ENCODE measurements at places on chromosomes 3 and 15. TPM values are rescaled to one million over a fixed set of nuclear protein-coding genes. Genes with fewer than 3 reads are reported as not detected.
A peak's percentile ranks its signal among the peaks of the same experiment; 100 is the strongest.

GRCh38 chr3:16932877-16933276 is 48.1 kb downstream of the PLCL2 start:
- H3K27me3 ChIP-seq, result no peaks in the 10 kb centered on the region
- no peaks in the 10 kb centered on the region for H3K36me3 ChIP-seq
- DNase-seq, result no peak
- no peak overlapping the region for H3K27ac ChIP-seq

GRCh38 chr3:98026425-98027084 is 8.6 kb downstream of the GABRR3 start:
- no peaks in the 10 kb centered on the region for H3K27me3 ChIP-seq
- H3K36me3 ChIP-seq, result no peaks in the 10 kb centered on the region
- H3K27ac ChIP-seq, result no peak overlapping the region

TM6SF1 gene
- total RNA-seq, result not detected

DNA sequence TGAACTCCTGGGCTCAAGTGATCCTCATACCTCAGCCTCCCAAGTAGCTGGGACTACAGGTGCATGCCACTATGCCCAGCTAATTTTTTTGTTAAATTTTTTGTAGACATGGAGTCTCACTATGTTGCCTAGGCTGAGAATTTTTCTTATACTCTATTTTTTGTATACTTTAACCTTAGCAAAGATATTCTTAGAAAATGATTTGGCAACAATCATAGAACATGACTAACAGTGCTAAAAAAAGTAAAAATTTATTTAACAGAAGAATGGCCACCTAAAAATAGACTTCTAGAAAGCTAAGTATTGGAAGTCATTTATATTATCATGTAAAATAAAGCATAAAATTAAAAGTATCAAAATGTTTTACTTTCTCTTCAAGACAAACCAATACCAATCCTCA is 322.3 kb downstream of the PLCL2 start:
- H3K27ac ChIP-seq, result no peak overlapping the region
- no peak for DNase-seq
- H3K4me3 ChIP-seq, result no peak overlapping the region
- no peaks in the 10 kb centered on the region for H3K27me3 ChIP-seq
- H3K4me1 ChIP-seq, result no peaks in the 10 kb centered on the region
- no peaks in the 10 kb centered on the region for H3K36me3 ChIP-seq

- H3K4me3 ChIP-seq, result peak overlapping the region; percentile 76
- DNase-seq, result peak; percentile 53
- peaks cover 32% of the 10 kb centered on the region for H3K4me1 ChIP-seq
- no peaks in the 10 kb centered on the region for H3K27me3 ChIP-seq
- H3K27ac ChIP-seq, result peak overlapping the region; percentile 95
These were observed 701 bp downstream of the OSBPL11 start for GRCh38 chr3:125594581-125595011.

DNA sequence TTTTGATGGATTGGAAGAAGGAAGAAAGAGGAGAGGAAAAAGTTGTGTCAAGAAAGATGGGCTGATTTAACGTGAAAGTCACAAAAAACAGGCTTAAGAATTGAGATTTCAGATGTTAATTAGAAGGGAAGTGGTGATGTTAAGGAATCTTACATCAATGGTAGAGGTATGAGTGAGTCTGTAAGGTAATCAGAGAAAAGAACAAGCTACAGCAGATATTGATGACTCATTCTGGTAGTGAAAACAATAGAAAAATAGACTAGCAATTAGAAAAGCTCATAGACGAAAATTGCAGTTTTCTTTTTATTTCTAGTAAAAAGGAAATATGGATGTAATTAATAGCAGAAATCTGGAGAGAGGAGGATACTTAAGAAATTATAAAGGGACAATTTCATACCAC is 559.6 kb downstream of the MCTP2 start:
- DNase-seq, result no peak
- no peaks in the 10 kb centered on the region for H3K27me3 ChIP-seq
- peaks cover 9% of the 10 kb centered on the region for H3K4me1 ChIP-seq
- no peak overlapping the region for H3K27ac ChIP-seq
- no peaks in the 10 kb centered on the region for H3K36me3 ChIP-seq
- no peak overlapping the region for H3K4me3 ChIP-seq

DNA sequence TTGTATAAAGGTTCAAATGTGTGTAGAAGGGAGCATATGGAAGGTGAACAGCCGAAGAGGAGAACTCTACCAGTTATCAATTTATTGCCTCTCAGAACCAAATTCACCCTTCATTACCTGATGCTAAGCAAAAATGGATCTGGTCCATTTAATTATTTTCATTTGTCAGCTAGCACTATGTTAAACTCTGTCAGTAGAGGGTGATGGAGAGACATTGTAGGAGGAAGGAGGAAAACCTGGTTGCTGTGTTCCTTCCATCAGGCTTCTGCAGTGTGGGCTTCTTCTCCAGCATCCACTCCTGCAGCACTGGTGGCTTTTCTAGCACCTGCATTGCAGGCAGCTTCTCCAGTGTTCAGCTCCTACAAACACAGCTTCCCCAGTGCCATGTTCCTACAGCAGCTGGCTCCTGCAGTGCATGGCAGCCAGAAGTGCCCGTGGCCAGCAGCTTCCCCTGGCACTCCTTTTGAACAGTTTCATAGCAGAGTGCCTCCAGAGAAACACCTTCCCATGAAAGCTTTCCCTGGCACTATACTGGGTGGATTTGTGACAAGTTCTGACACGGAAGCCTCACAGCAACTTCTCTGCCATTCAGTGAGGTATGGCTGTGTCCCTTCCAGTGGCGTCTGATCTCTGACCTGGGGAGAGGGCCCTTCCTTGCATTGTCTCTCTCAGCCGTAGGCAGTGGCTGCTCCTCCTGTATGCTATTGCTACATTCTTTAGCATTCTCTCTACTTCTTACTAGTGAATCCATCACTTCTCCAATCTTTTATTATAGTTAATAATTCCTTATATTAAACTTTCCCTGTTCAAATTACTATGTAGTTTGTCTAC is 14.6 kb upstream of the IL17RD start:
- H3K27ac ChIP-seq, result no peak overlapping the region
- no peak overlapping the region for H3K4me3 ChIP-seq
- H3K36me3 ChIP-seq, result no peaks in the 10 kb centered on the region
- H3K4me1 ChIP-seq, result peaks cover 22% of the 10 kb centered on the region

- peaks cover 73% of the 10 kb centered on the region for H3K27me3 ChIP-seq
- H3K36me3 ChIP-seq, result no peaks in the 10 kb centered on the region
- no peak overlapping the region for H3K4me3 ChIP-seq
- no peak for DNase-seq
- no peak overlapping the region for H3K27ac ChIP-seq
These were observed 27.0 kb downstream of the ANXA2 start for GRCh38 chr15:60370869-60371136.

DNA sequence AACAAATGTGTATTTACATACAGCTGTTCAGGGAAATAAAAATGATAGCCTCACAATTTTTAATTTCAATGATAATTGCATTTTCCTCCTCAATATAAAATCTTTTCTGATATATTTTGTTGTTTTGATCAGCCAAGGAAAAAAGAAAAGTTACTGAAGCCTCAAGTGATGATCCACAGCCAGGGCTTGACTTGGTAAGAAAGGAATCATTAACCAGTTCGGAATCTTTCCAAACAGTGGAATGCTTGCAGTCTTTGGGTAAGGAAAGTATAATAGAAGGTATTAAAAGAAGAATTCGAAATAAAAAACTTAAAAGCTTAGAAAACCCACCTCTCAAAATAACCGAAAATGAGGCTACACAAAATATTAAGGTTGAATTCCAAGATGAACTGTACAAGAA is 1.0 kb downstream of the TOPAZ1 start:
- H3K4me1 ChIP-seq, result no peaks in the 10 kb centered on the region
- no peak overlapping the region for H3K27ac ChIP-seq
- no peak overlapping the region for H3K4me3 ChIP-seq
- no peaks in the 10 kb centered on the region for H3K36me3 ChIP-seq

TRH gene
- total RNA-seq, result 0.19 TPM

ADAMTS9 gene
- 32.1 TPM for total RNA-seq

FGD5 gene
- total RNA-seq, result 0.25 TPM

DNA sequence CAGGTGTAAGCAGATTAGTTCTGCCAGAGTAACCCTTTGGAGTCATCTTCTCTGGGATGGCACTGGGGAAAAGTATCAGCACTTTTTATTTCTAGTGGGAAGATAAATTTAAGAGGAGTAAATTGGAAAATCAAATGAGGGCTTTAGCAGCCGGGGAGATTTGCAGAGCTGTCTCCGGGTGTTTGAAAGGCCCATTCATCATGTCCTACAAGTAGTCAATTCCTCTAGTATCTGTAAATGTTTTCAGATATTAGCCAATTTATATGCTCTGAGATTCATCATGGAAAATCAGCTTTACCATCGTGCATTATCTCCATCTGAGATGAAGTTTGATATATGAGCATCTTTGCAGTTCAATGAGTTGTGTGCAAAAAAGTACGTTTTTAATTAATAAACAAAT is 93.6 kb downstream of the CDIN1 start:
- H3K27ac ChIP-seq, result no peak overlapping the region
- no peaks in the 10 kb centered on the region for H3K36me3 ChIP-seq
- no peak overlapping the region for H3K4me3 ChIP-seq

CD200 gene
- total RNA-seq, result 41.5 TPM

PRR20G gene
- not detected for total RNA-seq

DNA sequence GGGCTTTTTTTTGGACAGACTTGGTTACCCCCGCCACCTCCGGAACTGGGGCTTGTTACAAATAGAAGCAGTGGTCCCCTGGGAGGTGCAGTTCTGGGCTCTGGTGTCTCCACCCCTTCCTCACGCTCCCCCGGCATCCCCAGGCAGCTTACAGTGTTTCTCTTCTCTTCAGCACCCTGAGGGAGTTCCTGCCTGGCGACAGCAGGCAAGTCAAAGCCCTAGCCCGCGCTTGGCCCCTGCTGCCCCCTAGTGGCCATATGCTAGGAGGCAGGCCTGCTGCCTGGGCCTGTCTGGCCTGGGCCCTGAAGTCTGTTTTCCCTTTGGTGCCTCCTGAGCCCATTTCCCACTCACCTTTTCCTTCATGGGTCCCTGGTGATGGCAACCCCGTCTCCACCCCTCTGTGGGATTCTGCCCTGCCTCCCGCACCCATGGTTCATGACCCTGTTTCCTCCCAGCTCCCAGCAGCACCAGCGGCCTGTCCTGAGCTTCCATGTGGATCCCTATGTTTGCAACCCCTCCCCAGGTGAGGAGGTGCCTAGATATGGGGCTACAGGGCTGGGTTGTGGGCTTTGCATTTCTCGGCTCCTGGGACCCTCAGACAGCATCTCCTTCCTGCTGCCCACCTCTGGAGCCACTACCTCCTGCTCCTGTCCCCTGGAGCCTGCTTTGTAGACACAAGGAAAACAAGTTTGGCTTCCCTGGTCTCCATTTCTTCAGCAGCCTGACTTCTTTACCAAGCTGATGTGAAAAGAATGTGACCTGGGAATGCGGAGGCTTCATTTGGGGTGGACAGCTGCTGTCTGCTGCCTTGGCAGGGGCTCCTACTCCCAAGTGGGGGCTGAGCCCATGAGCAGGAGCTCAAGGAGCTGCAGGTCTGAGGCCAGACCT is 2.2 kb downstream of the SNX22 start:
- H3K27ac ChIP-seq, result no peak overlapping the region
- peaks cover 9% of the 10 kb centered on the region for H3K4me1 ChIP-seq
- no peaks in the 10 kb centered on the region for H3K36me3 ChIP-seq
- H3K4me3 ChIP-seq, result peak overlapping the region; percentile 58
- H3K27me3 ChIP-seq, result peaks cover 32% of the 10 kb centered on the region

MESP1 gene
- not detected for total RNA-seq

DNA sequence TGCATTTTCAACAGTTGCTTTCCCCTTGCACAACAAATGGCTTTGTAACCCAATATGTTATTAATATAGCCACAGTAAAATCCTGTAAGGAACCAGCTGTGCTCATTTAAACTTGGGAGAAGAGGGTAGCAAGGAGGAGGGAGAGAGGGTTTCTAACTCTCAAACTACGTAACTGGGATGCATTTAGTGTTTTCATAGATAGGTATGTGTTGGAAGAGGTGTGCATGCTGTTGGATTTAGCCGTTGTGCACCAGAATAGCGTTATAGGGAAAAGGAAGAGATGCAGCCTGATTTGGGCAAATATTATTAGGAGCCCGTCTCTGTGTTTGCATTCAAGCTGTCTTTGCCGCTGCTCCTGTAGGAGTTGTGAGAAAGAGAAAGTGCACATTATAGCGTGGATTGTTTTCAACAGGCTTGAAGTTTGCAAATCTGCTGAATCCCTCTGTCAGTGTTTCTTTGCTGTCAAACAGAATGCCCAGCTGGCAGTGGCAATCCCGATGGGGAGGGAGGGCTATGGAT is 39.4 kb downstream of the ARPP21 start:
- no peaks in the 10 kb centered on the region for H3K4me1 ChIP-seq
- no peak overlapping the region for H3K4me3 ChIP-seq
- H3K27me3 ChIP-seq, result peaks cover 18% of the 10 kb centered on the region
- H3K36me3 ChIP-seq, result no peaks in the 10 kb centered on the region

ANKUB1 gene
- total RNA-seq, result not detected

DNA sequence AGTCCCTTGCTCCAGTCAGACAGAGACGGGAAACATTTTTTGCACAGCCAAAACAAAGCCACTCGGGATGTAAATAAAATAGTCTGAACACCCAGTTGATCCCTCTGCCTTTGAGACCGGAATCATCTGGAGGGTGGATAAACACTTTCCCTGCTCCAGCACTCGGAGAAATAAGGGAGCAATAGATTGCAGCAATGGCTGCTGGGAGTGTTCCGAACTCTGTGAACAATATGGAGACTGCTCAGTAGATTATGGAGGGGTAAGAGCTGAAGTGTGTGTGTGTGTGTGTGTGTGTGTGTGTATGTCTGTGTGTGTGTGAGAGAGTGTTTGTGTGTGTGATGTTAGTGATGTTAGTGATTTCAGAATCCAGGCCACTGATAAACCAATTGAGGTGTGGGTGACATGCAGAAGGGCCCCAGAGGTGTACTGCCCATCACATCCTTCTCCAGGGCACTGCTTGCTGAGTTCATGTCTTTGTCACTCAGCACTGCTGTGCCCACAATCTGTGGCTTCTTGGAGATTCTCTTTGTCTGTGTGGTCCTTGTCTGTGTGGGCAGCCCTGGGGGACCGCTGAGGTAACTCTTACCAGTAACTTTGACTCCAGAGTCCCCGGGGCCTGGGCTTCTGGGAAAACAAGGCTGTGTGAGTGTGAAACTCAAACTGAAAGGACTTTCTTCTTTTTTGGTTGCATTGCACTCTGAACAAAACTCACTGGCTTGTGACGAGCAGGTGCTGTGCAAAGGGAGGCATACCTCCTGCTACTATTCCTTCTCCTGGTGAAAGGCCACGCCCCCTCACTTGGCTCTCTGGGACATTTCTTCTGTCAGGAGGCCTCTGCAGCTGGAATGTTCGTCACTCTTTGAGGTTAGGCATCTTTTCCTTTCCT is 23.0 kb downstream of the CRYGS start:
- no peak overlapping the region for H3K27ac ChIP-seq
- no peaks in the 10 kb centered on the region for H3K36me3 ChIP-seq
- no peak for DNase-seq
- H3K4me3 ChIP-seq, result no peak overlapping the region
- no peaks in the 10 kb centered on the region for H3K27me3 ChIP-seq

EFCAB12 gene
- 0.13 TPM for total RNA-seq
